ENCODE measurements at places on chromosomes 6 and 20. TPM values are rescaled to one million over a fixed set of nuclear protein-coding genes. Genes with fewer than 3 reads are reported as not detected.
A peak's percentile ranks its signal among the peaks of the same experiment; 100 is the strongest.

CCDC170 gene
- 0.86 TPM for total RNA-seq

SLC44A4 gene
- 546 TPM for total RNA-seq

CRYBG1 gene
- total RNA-seq: 80.5 TPM

GNAS-AS1 gene
- 1.7 TPM for total RNA-seq

TCF21 gene
- total RNA-seq: 5.1 TPM

SNAP25 gene
- 2.2 TPM for total RNA-seq

GRM4 gene
- 0.07 TPM for total RNA-seq

RIPPLY2 gene
- not detected for total RNA-seq

DNA sequence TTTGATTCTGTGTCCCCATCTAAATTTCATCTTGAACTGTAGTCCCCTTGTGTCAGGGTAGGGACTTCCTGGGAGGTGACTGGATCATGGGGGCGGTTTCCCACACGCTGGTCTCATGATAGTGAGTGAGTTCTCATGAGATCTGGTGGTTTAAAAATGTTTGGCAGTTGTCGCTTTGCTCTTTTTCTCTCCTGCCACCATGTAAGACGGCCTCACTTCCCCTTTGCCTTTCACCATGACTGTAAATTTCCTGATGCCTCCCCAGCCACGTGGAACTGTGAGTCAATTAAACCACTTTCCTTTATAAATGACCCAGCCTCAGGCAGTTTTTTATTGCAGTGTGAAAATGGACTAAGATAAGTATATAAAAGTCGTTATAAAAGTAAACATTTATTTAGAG, 80.5 kb upstream of the SGK1 start:
- no peak for DNase-seq

GRCh38 chr6:157461000-157461915, 80.3 kb downstream of the ZDHHC14 start:
- no peak for DNase-seq

GRCh38 chr6:151534576-151534975, 40.8 kb downstream of the CCDC170 start:
- DNase-seq: no peak

DNA sequence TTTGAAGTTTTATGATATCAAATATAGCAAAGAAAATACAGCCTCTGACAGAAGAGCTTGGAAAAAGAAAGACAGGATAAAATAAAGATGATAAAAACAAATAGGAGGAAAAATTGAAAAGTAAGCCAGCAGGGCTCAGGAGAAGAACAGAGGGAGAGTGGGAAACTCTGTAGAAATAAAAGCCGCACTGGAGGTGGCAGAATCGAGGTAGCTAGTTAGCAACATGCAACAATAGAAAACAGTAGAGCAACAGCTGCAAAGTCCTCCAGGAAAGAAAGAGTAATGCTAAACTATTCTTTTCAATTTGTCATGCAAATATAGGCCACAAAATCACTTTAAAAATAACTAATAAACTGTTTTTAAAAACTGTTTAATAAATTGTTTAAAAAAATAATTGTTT, 28.8 kb downstream of the HBS1L start:
- DNase-seq: no peak

DNA sequence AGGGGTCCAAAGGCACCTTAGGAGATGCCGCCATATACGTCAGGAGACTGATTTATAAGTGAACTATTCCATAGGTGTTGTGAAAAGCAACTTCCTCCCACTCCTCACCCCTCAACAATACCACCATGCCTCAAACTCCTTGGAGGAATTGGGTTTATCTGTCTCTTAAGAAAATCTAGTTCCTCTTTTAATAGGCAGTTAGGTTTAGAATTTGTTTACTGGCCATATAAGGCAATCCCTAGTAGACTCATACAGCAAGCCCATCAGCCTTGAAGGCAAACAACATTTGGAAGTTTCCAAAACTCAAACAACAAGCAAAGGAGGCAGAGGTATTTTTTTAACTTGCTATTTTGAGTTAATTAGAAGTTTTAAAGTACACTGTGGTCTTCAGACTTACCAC, 66.1 kb downstream of the PRND start:
- no peak for DNase-seq

DNA sequence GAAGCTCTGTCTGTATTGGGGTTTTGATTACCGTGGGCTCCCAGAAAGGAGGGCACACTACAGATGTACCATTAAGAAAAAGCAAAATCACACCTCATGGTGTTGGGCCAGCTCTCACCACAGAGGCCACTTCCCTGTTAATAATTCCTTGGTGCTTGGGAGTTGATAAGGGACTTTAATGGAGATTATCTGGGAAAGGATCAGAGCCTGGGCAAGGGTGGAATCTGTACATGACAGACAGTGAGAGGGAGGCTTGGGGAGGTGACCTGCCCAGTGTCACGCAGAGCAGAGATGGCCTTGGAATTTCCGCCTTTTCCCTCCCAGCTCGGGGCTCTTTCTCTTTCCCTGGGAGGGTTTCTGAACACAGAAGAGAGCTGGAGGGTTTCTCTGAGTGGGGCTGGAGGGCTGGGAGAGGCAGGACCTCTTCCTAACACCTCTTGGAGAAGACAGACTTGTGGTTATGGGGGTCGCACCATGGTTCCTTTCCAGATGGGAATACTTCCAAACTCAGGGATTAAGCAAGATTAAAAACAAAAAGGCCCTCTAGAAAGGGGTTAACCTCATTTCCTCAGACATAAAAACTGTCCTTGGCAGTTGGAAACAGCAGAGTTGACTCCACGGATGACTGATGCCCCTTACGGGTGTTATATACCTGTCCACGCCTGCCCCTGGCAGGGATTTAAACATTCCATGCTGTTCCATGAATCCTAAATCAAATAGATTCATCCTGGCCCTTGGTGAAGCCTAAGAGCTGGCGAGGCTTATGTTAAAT, 16.8 kb upstream of the KCNK16 start:
- DNase-seq: no peak

GRCh38 chr6:111721753-111722154, 116.1 kb upstream of the TRAF3IP2 start:
- DNase-seq: peak; percentile 43

GRCh38 chr6:56032715-56033260, 157.4 kb upstream of the BMP5 start:
- DNase-seq: no peak

- DNase-seq: peak; percentile 62
These were observed 102.7 kb downstream of the SLC23A2 start for GRCh38 chr20:4898282-4899244.

- DNase-seq: peak; percentile 82
These were observed 87.8 kb downstream of the DHX35 start for GRCh38 chr20:39049684-39050554.

GRCh38 chr6:44896701-44897100, 431.4 kb upstream of the RUNX2 start:
- DNase-seq: no peak

GRCh38 chr20:24742436-24742835, 206.6 kb upstream of the CST7 start:
- DNase-seq: no peak

- DNase-seq: no peak
These were observed 183.8 kb upstream of the TCF21 start for GRCh38 chr6:133705066-133705465.

DNA sequence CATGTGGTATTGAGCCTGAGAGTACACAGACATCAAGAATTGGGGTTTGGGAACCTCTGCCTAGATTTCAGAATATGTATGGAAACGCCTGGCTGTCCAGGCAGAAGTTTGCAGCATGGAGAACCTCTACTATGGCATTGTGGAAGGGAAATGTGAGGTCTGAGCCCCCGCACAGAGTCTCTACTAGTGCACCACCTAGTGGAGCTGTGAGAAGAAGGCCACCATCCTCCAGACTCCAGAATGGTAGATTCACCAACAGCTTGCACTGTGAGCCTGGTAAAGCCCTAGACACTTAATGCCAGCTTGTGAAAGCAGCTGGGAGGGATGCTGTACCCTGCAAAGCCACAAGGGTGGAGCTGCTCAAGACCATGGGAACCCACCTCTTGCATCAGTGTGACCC, 658.2 kb downstream of the HACE1 start:
- no peak for DNase-seq

- no peak for DNase-seq
These were observed 121.4 kb upstream of the CLDN20 start for GRCh38 chr6:155142168-155143028.

DNA sequence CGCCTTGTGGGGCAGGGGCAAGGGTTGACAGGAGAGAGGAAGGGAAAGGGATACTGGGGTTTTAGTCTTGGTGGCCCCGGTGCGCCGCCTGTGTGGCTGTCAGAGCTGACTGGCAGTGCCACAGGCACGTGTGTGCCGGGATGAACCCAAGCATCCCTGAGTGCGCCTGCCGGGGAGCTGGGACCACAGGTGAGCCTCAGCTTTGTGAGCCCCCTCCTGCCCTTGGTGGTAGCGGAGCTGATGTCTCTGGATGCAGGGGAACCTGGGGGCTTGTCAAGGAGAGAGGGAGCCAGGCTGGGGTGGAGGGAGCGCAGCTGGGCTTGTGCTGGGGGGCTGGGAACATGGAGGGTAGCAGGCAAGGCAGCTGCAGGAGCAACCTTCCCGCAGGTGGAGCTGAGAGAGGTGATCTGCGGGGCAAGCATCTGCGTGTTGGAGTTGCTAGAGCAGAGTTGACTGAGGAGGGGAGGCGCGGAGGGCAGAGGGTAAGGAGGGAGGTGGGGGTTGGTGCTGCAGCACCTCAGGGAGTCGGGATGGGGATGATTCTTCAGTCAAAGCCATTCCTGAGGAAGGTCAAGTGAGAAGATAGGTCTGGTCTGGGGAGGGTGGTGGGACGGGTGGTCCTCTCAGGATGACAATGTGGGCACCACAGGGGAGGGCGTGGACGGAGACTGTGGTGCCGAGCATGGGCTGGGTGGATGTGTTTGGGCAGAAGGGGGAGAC, 28.1 kb downstream of the PYGB start:
- no peak for DNase-seq

- DNase-seq: no peak
These were observed 259.7 kb downstream of the HDGFL1 start for GRCh38 chr6:22829070-22829469.
